ENCODE measurements at places on chromosomes 16 and 17.
A peak's percentile ranks its signal among the peaks of the same experiment; 100 is the strongest.

- no peak for DNase-seq
These were observed 454.9 kb downstream of the SOX9 start for GRCh38 chr17:72575542-72576233.

- no peak for DNase-seq
These were observed 22.6 kb downstream of the CNTNAP1 start for GRCh38 chr17:42704837-42705494.

GRCh38 chr17:36752096-36752888 is 150.9 kb downstream of the MRM1 start:
- DNase-seq, result no peak

GRCh38 chr17:50095626-50096037 is 481 bp downstream of the PDK2 start:
- no peak for DNase-seq

DNA sequence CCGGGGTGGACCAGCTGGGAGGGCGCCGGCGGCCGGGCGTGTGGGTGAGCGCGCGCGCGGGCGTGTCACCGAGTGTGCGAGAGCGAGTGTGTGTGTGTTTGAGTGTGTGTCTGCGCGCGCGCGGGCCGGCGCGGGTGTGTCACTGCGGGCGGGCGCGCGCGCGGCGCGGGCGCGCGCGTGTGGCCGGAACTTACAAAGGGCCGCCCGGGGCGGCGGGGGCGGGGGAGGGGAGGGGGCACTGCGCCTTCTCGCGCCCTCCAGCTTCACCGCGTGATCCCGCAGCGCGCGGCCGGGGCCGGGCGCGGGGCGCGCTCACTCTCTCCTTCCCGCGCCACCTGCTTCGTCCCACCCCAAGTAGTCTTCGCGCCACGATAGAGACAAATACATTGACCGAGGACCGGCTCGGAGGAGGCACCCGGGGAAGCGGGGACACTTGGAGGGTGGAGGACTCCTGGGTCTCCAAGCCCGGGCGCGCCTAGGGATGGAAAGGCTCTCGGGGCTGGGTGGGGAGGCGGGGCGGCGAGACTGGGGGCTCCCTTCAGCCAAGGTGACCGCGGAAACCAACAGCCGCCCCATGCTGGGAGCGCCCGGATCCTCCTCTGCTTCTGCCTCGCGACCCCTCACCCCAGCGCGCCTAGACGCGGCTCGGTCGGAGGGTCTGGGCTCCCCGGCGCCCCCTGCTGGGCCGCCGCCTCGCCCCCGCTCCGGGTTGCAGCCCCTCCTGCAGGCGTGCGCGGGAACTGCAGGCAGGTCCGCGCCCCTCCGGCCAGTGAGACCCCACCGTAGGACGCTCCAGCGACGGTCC is at the start of gene SRCIN1:
Gene SRCIN1 (minus strand): TSS at position 112 of the 805 bp plus-strand sequence. CDS start 247 bp downstream, outside the sequence.
- peak; percentile 63 for DNase-seq

DNA sequence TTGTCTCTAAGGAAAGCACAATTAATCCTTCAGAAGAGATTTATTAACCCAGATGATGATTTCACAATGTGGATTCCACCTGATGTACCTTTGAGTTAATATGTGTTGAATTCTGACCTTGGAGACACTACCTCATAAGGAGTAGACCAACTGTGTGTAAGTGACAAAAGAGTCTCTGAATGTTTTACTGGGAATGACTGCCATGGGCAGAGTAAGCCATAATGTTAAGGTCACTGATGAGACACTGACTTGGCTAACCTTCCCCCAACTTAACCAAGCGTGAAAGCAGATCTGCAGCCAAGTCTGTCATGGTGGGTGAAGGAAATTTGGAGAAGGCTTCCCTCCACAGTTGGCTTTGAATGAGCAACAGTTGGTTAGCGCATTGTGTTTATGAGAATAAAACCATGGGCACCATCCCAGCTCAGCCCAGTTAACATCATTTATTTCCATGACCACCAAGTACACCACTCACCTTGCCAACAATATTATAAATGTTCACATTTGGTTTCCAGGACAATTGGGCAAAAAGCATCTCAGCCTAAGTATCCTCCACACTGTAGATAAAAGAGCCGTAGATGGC is 618.5 kb downstream of the KCNJ2 start:
- DNase-seq, result no peak

DNA sequence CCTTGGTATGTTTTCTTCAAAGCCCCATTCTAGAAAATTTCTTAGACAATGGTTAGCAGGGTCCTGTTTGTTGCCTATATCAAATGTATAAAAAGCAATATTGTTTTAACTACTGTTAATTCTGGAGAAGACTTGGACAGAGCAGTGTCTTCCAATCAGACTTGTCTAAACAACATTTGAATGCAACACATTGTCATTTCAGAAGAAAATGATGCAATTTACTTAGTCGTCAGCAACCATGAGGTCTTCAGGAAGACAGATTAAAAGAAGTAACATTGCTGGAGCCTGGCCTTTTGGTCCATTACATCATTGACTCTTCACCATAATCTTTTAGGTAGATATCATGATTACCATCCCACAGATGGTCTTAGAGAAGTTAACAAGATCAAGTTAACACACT is 94.5 kb downstream of the ANKFN1 start:
- no peak for DNase-seq

DNA sequence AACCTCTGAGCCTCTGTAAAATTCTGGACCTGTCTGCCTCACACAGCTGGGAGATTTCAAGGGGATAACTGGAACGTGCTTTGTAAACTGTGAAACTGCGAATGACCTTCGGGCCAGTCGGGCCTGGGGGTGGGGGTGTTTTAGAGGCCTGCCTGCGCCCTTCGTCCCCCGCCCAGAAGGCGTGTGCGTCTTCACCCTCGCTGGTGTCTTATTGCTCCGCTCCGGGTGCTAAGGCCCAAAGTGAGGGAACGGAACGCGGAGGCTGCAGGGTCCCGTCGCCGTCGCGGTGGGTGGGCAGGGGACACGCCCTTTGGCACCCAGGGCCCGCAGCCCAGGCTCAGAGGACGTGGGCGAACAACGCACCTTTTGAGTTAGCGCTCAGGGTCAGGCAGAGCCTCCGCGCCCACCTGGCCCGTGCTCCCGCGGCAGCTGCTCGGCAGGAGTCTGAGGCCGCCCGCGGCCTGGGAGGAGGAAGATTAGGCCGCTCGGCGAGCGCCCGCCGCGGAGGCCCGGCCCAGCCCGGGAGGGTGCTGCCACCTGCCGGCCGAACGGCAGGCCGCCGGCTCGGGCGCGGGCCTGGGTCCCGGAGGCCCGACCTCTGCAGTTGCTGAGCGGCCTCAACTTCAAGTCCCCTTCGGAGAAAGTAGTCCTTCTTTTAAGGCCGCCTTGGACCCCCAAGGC is 29.7 kb downstream of the DCAKD start:
- peak; percentile 34 for DNase-seq

GRCh38 chr17:16026895-16027294 is 27.3 kb downstream of the TTC19 start:
- DNase-seq, result no peak

DNA sequence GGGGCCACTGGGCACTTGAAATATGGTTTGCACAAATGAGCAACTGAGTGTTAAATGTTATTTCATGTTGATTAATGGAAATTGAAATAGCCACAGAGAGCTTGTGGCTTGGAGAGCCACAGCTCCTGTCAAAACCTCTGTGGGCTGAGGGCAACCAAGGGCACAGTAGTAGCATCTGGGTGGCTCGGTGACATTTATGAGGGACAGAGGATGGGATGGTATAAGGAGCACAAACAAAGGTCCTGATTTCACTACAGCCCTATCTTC is 215.9 kb downstream of the SOX9 start:
- DNase-seq, result no peak

DNA sequence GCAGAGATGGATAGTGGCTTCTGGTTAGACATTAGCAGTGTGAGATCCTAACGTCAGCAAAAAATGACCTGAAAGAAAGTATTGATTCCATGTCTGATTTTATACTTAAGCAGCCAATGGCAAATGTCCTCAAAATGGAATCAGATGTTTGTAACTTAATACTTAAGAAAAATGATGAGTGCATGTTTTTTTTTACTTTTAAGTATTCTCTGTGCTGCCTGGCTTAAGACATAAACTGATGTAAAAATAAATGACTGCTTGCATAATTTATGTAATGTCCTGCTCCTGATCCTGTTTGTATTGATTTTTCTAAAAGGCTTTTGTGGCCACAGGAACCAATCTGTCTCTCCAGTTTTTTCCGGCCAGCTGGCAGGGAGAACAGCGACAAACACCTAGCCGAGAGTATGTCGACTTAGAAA is 7.4 kb downstream of the CBFB start:
- no peak for DNase-seq

GRCh38 chr16:253833-254232 is 19.2 kb downstream of the FAM234A start:
- DNase-seq, result no peak

- DNase-seq, result no peak
These were observed 16.6 kb downstream of the COPS3 start for GRCh38 chr17:17264430-17264829.

- peak; percentile 23 for DNase-seq
These were observed 24.6 kb downstream of the GPT2 start for GRCh38 chr16:46908540-46909372.

DNA sequence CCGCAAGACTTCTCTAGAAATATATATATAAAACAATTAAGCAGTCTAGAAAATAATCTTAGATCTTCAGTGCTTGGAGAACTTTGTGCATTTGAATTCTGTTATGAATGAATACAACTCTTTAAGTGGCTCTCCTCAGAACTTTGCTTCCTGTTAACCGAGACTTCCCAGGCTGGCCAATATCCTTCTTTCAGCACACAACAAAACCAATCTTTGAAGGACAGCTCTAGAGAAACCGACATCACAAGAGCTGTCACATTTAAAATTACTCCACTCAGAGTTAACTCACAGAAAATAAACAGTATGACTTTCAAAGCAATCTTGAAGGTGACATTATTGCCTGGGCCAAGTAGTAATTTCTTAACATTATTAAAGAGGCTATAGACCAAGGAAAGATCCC is 49.7 kb upstream of the ITGA2B start:
- DNase-seq, result no peak

DNA sequence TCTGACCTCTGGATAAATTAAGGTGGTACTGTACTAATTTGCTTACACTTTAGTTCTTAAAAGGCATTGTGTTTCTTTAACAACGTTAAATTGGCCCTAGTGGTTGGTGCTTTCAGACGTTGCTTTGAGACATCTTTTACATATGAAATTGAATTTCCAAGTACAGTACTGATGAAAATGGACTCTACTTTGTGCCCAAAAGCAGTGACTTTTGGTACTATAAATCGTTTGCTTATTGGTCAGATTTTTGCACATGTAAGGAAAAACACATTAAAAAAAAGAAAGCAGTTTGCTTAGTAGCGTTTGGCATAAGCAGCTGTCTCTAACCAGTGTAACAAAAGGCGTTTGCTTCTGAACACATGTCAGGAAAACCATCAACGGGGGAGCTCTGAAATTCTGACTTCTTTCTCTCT is 139.6 kb downstream of the CDK5R1 start:
- peak; percentile 96 for DNase-seq

- DNase-seq, result no peak
These were observed 1.9 kb upstream of the CPD start for GRCh38 chr17:30376621-30377452.

GRCh38 chr16:55513616-55514015 is 4.7 kb downstream of the LPCAT2 start:
- no peak for DNase-seq

All from NCI-H1694 treated with DMSO at 0.1 percent for 48 hours (cell line).